NCI-H1694 (cell line): ENCODE measurements at places on chromosomes 4 and X.

- DNase-seq = no peak
Observed at GRCh38 chr4:84031401-84031800, 467.7 kb downstream of the NKX6-1 start.

DNA sequence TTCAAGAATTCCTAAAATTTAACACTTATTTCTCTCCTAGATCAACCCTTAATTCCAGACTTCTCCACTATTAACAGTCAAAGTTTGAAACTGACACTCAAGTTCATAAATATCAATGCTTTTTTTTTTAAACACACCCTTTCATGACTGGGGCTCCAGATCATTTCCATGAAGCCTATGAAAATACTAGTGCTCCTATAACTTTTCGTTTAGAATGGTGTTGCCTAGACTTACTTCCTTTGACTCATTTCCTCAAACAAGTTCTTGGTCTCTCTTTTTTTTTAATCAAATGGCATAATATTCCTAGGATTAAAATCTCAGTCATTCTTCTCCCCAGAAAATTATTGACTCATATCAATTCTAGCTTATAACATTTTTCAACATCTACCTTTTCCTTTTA, 13.1 kb downstream of the ZMAT1 start:
- no peak for DNase-seq

DNA sequence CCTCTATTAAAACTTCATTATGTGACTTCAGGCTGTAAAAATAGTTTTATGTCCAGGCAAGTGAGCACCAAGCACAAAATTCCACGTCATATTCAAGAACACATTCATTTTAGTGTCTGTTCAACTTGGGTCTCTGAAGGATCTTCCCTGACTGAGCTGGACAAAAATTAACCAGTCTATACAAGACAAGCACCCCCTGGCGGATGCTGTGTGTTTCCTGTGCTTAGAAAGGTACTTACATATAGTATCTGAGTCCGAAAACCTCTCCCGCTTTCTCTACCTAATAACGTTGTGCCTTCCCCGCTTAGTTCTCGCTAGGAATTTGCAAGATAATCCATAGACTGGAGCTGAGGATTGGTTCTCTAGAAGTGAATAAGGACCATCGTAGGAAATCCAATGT, 2214.5 kb upstream of the TENM3 start:
- DNase-seq = peak; percentile 10

GRCh38 chr4:109723110-109723509, 6.8 kb downstream of the PLA2G12A start:
- DNase-seq = no peak

DNA sequence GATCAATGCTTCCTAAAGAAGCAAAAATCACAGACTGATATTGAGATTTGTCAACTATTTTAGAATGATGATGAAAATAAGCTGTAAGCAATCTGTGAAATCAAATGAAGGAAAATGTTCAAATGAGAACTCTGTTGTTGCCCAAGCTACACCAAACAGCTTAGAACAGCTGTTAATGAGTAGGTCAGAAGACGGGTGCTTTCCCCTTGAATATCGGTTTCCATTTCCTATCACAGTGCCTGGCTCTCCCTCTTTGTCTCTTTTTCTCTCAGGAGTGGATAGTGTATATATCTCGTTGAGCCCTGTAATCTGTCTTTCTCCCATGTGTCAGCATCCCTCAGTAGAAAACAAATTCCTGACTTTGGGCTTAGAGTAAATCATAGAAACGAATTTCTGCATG, 1592.9 kb upstream of the TENM3 start:
- DNase-seq = no peak

- no peak for DNase-seq
Observed at GRCh38 chrX:82092307-82092706, 890.4 kb downstream of the SH3BGRL start.

GRCh38 chr4:143961075-143961474, 55.7 kb upstream of the GYPE start:
- DNase-seq = no peak

DNA sequence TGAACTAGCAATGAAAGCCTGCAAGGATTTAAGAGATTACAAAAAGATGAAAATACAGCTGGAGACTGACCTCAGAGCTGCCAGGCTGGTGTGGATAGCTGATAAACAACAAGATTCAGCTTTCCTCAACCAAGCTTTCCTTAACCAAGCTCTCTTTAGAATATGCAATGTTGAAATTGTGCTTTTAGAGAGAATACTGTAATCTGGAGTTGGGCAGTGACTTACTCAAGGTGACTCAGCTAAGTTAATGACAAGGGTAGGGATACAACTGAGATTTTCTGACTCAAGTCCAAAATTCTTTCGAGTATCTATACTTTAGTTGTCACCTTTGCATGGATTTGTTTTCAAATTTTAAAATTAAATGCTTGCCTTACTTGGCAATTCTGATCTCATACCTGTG, 98.0 kb downstream of the AMMECR1 start:
- no peak for DNase-seq

- no peak for DNase-seq
Observed at GRCh38 chrX:8755116-8755515, 23.2 kb upstream of the ANOS1 start.

GRCh38 chr4:46890056-46890455, 19.0 kb downstream of the COX7B2 start:
- DNase-seq = no peak

- DNase-seq = no peak
Observed at GRCh38 chr4:110119337-110119736, 79.1 kb downstream of the ELOVL6 start.

- DNase-seq = no peak
Observed at GRCh38 chrX:87489071-87489470, 28.5 kb upstream of the KLHL4 start.

GRCh38 chr4:156496797-156497196, 474.8 kb downstream of the PDGFC start:
- DNase-seq = no peak

DNA sequence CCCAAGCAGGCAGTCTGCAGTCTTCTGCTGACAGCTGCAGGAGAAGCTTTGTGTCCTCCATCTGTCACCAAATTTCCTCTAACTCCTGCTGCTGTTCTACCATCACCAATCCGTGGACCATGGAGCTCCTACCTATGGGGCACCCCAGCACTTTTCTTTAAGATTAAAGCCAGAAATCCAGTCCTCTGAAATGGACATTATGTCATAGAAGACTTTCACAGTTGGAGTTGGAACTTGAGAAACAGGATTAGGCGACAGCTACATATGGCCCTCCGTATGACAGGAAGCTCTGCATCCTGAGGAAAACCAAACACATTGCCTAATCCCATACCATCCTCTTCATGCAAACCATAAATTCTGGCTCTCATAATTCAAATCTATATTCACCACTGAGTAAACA, 470.6 kb upstream of the GALNTL6 start:
- no peak for DNase-seq

GRCh38 chr4:182257503-182257902, 14.3 kb downstream of the TENM3 start:
- DNase-seq = no peak

GRCh38 chrX:45138525-45138924, 62.2 kb downstream of the DIPK2B start:
- DNase-seq = no peak

GRCh38 chr4:102263024-102263787, 82.1 kb downstream of the SLC39A8 start:
- peak; percentile 54 for DNase-seq

DNA sequence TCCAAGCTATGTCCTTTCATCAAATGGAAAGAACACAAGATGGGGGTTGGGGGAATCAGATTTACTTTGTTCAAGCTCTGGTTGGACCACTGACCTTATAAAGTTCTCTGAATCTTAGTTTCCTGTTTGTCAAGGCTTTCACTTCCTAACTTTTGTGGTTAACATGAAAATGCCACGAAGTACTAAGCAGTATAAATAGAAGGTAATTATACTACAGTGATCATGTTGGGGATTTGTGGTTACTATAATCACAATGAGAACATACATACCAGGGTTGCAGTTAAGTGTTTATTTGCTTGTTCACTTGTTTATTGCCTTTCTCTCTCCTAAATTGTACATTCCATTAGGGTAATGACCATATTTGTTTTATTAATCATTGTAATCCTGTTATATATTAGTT, 53.2 kb downstream of the SPRY1 start:
- DNase-seq = no peak

- no peak for DNase-seq
Observed at GRCh38 chr4:27861381-27861787, 1000.7 kb downstream of the STIM2 start.

GRCh38 chr4:111890412-111890811, 254.8 kb upstream of the FAM241A start:
- DNase-seq = no peak

DNA sequence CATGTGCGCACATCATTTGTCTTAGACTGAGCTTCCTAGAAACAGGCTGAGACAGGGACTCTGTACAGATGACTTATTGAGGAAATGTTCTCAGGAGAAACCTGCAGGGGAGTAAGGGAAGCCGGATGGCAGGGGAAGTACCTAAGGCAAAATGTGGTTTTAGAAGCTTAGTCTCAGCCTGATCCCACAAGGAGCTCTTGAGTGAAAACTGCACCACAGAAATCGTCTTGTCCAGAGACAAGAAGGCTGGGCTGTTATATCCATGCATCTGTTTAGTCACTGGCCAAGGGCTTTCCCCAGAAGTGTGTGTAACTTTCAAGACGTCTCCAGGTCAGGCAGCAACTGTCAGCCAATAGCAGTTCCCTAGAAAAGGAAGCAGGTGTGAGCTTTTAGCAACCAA, 86.0 kb downstream of the FUNDC1 start:
- DNase-seq = no peak
